CD4-positive, alpha-beta T cell treated with Interleukin-6 at 100 ng/mL for 8 hours (primary cell): ENCODE measurements at places on chromosomes 2 and 18.

- no peak for DNase-seq
These were observed 22.0 kb upstream of the FZD5 start for GRCh38 chr2:207791579-207792243.

GRCh38 chr2:67323209-67323991, 73.7 kb upstream of the ETAA1 start:
- no peak for DNase-seq

GRCh38 chr2:11022064-11022463, 110.3 kb downstream of the KCNF1 start:
- no peak for DNase-seq

GRCh38 chr2:180411661-180412060, 404.6 kb upstream of the CWC22 start:
- no peak for DNase-seq

- DNase-seq, result no peak
These were observed 36.5 kb downstream of the PSMD14 start for GRCh38 chr2:161344692-161345091.

- DNase-seq, result no peak
These were observed 157.5 kb upstream of the FHL2 start for GRCh38 chr2:105556366-105556765.

- no peak for DNase-seq
These were observed 7.3 kb downstream of the CLHC1 start for GRCh38 chr2:55224761-55225261.

- DNase-seq, result no peak
These were observed 104.6 kb downstream of the PTPN4 start for GRCh38 chr2:119864318-119864717.
